ENCODE measurements at places on chromosomes 4 and X.

- DNase-seq, result no peak
Measured at GRCh38 chr4:144861471-144861870, 215.5 kb downstream of the HHIP start.

DNA sequence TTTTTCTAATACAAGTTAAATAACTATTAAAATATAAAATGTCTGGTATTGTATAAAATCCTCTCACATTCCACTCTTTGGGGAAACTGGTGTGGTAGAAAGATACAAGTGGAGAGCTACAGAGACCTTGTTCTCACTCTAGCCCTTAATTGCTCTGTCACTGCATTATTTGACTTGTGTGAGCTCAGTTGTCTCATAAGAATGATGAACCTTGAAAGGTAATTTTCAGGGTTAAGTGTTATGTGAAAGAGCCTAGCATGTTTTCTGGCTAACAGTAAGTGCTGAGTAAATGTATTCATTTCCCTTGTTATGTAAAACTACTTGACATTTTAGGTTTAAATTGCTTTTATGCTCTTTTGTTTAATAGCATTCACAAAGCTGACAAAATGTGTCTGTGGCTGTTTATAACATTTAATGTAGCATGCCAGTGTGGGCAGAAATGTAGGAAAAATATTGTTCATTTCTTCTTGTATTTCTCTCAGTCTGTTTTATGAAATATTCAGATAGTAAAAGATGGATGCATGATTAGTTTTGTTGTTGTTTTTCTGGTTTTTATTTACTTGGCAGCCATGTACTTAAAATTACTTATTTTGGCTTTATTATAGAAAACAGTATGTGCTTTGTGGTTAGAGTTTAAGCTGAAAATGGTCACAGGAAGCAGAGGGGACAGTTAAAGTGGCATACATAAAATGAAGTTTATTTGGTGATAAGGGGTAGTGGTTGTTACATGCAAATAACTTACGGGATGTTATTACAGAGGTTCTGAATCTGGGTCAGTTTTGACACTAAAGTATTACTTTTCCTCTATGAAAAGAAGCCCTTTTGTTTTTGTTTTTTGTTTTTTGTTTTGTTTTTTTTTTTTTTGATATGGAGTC is 29.2 kb downstream of the SLAIN2 start:
- DNase-seq, result no peak

- DNase-seq, result no peak
Measured at GRCh38 chr4:125484912-125485311, 170.2 kb downstream of the FAT4 start.

DNA sequence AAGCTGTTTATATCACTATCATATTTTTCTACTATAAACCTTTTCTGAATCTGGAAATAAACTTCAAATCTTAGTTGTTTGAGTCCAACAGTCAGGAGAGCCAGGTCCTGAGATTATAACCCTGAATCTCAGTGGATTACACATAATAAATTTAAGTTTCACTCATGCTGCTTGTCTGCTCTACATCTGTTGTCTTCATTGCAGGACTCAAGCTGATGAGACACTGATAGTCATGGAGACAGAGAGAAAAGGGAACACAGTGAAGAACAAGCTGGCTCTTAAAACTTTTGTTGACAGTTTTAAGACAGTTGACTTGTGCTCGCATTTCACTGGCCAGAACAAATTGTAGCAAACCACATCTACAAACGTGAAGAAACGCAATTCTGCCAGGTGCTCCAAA is 327.0 kb upstream of the CTSO start:
- DNase-seq, result no peak

- no peak for DNase-seq
Measured at GRCh38 chr4:95360906-95361695, 187.7 kb downstream of the UNC5C start.
